ENCODE measurements at places on chromosomes 13 and 19. TPM values are rescaled to one million over a fixed set of nuclear protein-coding genes. Genes with fewer than 3 reads are reported as not detected.

Gene CD209
- total RNA-seq = not detected

Gene GPC5
- not detected for total RNA-seq

Gene MYBPC2
- total RNA-seq = 0.10 TPM

Gene PLPPR3
- not detected for total RNA-seq

Gene BCKDHA
- 112 TPM for total RNA-seq

Gene FLT1
- total RNA-seq = 6.2 TPM

Gene S1PR2
- 4.7 TPM for total RNA-seq

Gene OLFM2
- 0.49 TPM for total RNA-seq

Gene ZFP28
- total RNA-seq = 5.9 TPM

Gene SYNGR4
- total RNA-seq = not detected

Gene THSD1
- 2.8 TPM for total RNA-seq

Gene RNF113B
- total RNA-seq = not detected

Gene POU2F2
- 2.4 TPM for total RNA-seq

Gene DDA1
- 20.2 TPM for total RNA-seq

Gene KLK15
- total RNA-seq = not detected

Gene CACNG7
- not detected for total RNA-seq

Gene SELENOV
- not detected for total RNA-seq

Gene RNF225
- not detected for total RNA-seq

Gene SLC10A2
- not detected for total RNA-seq

Gene TEX29
- total RNA-seq = not detected

Gene MIA
- total RNA-seq = 12.6 TPM

Gene SMAD9
- total RNA-seq = not detected

Gene SERPINE3
- not detected for total RNA-seq

Gene FRY
- total RNA-seq = 1.7 TPM

Gene EIF3K
- total RNA-seq = 728 TPM

Gene ANKLE1
- 1.3 TPM for total RNA-seq

Gene IRGC
- total RNA-seq = not detected

Gene SERTM1
- total RNA-seq = not detected

Gene TGFBR3L
- total RNA-seq = 2.1 TPM
